ENCODE measurements at places on chromosomes 6 and 20.

DNA sequence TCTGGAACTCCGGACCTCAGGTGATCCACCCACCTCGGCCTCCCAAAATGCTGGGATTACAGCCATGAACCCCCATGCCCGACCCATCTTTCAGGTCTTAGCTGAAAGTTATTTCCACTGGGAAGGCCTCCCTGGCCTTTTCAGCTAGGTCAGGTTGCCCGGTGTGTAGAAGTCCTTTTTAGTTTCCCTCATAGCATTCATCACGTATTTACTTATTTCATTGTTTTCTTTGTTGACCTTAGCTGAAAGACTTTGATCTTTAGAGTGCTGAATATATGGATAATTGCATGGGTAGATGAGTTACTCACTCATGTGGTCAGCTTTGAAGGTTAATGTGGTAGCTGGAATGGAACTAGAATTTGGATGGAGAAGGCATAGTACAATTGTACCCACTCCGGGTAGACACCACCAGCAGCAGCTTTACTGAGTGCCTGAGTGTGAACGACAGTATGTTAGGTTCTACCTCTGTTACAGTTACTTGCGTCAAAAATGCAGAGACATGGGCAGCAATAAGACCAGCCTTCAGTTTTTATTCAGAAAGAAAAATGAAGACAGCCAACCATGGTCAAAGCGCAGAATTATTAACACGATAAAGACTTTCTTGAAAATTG lies 9.1 kb downstream of the KIZ start:
- DNase-seq = no peak

DNA sequence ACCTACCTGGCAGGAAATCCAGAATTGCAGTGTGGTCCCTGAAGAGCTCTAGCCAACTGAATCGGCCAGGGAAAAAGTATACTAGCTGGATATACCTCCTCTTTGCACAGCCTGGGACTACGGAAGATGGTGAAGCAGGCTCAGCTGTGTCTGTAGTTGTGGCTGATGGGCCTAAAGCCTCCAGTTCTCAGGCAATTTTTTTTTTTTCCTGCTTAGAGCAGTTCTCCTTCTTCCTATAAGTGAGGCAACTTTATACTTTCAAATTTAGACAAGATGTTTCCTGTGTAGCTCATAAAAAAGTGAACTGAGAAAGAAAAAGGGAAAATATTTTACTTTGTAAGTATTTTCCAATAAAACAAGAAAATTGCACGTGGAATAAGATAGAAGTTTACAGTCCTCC lies 172.9 kb downstream of the CARMIL1 start:
- no peak for DNase-seq

- DNase-seq = no peak
These were observed 96.0 kb downstream of the DTD1 start for GRCh38 chr20:18683839-18684238.

DNA sequence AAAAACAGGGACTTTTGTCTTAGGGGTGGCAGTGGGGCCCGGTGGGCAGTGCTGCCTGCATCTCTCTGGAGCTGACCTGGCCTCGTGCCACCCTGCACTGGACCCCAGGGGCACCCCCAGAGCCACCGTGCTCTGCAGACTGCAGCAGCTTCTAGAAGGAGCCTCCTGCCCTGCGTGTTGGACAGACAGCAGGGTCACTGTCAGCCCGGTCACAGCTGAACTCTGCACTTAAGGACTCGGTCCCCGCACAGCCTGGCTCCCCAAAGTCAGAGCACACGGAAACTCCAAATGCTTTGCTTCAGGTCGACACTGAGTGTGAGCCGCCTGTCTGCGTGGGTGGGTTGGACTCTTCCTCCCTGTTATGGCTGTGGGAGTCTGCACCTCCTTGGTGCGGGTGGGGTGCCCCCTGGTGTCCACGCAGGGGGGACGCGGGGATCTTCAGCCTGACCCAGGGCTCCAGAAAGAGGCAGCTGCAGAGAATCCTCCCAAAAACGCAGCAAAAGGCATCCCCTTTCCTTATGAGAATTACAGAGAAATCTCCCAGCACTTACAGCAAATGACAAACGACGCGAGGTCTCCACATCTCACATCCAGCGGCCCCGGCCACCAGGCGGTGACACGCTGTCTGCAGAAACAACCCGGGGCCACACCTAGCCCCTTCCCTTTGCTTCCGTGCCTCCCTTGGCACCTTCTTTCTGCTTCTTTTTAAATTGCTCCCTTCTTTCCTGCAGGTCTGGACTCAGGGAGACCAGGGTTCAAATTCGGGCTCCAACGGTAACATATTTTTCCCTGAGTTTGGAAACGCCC lies 36.3 kb upstream of the DACT2 start:
- DNase-seq = no peak

GRCh38 chr6:125432963-125433362 lies 131.2 kb upstream of the HDDC2 start:
- DNase-seq = no peak

DNA sequence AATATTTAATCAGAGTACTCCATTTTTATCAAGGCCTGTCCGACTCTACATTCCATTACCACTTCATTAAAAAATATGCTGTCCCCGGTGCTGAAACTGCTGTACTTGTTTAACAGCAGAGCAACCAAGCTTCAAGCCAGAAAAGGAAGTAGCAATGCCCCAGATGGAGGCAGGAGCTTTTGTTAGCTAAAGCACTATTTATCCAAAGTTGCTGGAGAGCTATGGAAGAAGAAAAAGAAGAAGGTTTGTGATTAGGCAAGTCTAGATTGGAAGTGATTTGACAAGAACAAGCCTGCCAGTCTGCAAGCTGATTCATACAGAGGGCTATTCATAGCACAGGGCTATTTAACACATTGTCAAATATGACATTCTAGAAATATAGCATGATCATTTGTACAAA lies 160.9 kb upstream of the SPTLC3 start:
- no peak for DNase-seq

GRCh38 chr20:1474325-1474724 lies 7.7 kb upstream of the NSFL1C start:
- DNase-seq = no peak

- DNase-seq = no peak
These were observed 8.8 kb downstream of the CDKAL1 start for GRCh38 chr6:20542927-20543602.

DNA sequence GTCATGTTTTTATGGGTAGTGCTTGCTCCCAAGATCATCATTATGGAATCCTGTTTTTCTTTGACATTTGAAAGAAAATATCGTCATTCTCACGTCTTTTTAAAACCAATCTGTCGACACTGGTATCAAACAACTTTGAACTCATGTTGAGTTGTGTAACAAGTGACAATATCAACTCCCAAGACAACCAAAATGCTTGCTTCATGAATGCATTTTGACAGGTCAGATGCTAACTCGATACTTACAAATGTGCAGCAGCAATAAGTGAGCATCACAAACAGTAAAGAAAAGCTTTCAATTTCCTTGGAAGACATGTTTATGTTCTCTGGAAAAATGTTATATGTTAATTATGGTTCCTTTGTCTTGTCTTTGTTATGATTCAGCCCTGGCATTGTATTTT lies 125.9 kb downstream of the EPHA7 start:
- no peak for DNase-seq

DNA sequence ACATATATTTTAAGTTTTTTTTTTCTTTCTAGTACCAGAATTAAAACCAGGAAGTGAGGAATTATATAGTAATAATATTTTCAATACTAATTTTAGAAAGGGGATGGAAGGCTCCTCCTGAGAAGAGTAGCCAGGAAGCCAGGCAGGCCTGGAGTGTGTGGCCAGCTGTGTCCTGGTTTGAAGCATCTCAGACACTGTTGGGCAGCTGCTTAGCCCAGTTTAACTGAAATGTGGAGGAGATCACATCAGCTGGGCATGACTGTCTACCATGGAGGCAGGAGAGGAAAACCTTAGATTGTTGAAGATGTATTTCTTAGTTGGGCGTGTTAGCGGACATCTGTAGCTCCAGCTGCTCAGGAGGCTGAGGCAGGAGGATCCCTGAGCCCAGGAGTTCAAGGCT lies 142.2 kb downstream of the ARID1B start:
- no peak for DNase-seq

GRCh38 chr20:44039741-44040140 lies 125.1 kb downstream of the TOX2 start:
- DNase-seq = no peak

GRCh38 chr6:34601706-34602105 lies 45.6 kb upstream of the SPDEF start:
- no peak for DNase-seq

GRCh38 chr20:38957235-38957876 lies 4.8 kb upstream of the DHX35 start:
- DNase-seq = no peak

DNA sequence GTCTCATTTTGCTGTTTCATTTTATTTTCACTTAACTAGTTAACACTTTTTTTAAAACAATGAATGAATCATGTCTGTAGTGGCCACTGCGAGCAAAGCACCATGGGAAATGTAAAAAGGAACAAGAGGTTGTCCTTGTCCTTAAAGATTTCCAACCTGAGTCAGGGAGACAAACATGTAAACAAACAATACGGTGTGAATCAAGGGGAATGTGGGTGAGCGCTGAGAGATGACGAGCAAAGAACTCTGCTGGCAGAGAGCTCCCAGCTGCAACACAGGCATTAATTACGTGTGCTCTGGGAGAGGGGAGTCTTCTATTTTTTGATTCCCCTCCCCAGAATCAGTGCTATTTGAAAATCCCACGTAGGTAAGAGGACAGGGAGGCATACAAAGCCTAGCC lies 84.3 kb downstream of the ATXN1 start:
- no peak for DNase-seq

DNA sequence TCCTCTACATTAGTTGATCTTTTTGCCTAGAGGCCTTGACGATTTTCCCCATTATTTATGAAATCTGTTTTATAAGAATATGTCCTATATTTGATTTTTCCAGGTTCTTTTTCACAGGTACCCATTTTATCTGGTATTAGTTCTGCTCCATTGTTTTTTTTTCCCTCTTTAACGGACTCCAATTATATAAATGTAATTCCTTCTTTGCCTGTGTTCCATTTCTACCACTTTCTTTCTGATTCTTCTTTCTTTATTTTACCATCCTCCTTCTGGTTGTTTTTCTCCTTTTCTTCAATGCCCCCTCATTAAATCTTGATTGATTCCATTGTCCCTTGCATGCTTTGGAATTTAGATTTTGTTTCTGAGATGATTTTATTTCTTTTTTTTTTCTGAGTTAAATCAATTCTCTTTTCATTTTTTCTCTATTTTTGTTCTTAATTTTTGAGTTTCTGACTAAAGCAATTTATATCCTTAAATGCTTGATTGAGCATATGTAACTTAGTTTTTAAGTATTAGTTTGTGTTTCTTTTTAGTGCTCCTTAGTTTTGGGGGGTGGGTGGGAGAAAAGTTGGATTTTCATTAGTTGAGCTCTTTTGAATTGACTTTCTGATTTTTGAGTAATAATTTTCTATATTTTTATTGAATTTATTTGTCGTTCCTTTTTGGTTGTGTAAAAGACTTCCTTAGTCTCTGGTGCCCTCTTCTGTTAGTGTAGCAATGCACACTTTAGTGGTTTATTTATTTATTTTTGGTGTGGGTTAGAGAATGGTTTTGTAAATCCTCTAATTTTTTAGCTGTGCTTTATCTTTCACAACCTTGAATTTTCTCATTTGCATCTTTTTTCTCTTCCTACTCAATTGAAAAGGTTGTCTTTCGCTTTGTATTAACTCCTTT lies 140.8 kb downstream of the FARS2 start:
- DNase-seq = no peak

DNA sequence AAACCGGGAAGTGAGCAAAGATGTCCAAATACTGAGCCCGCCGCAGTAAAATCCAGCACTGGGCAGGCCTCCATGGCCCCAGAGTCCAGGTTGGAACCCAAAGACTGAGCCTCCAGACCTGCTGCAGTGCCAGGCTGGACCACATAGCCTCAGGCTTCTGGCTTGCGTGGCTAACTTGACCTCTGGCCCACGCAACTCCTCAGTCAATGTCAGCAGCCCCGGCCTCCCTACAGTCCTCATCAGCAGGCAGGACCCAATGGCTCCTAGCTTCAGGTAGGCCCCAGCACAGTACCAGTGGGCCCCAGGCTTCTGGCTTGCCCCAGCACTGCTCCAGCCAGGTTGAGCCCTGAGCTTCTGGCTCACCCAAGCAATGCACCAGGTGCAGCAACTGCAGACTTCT lies 245.1 kb upstream of the AFDN start:
- DNase-seq = no peak

DNA sequence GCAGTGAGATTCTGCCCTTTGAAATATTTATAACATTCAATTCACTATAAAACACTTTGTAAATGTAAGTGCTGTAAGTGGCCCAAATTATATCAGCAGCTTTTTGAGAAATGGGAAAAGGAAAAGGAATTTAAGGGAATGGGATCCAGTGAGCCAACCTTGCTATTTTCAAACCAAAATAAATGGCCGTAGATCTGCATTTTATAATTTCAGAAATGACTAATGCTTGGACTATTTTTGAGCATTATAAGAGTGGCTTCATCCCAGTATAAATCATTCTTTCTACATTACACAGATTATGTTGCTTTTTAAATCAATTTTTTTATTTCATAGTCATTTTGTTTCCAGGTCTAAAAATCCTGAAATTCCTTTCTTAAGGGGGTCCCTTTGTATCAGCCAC lies 49.2 kb downstream of the ANKRD6 start:
- no peak for DNase-seq

DNA sequence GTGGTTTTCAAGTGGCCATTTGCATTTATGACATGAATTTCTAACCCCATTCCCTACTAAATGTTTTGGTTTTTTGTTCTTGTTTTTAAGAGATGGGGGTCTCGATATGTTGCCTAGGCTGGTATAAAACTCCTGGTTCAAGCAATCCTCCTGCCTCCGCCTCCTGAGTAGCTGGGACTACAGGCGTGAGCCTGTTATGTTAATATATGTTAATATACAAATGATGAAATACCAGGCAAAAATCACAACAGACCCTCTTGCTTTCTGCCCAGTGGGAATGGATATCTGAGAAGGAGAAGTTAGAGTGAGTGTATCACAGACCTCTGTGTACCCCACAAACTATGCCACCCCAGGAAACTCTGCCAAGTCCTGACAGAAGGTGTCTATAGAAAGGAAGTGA lies 66.2 kb downstream of the CDC40 start:
- no peak for DNase-seq

- no peak for DNase-seq
These were observed 159.8 kb upstream of the TSHZ2 start for GRCh38 chr20:52812231-52812847.

DNA sequence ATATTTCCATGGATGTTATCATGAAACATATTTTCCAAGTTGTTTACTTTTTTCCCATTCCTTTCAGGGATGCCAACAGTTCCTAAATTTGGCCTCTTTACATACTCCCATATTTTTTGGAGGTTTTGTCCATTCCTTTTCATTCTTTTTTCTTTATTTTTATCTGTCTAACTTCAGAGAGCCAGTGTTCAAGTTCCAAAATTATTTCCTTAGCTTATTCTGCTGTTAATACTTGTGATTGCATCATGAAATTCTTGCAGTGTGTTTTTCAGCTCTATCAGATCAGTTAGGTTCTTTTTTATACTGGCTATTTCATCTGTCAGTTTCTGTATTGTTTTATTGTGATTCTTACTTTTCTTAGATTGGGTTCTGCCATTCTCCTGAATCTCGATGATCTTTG lies 89.9 kb upstream of the TCF21 start:
- no peak for DNase-seq

- no peak for DNase-seq
These were observed 188.6 kb downstream of the DTNBP1 start for GRCh38 chr6:15474196-15474595.

GRCh38 chr6:82283771-82284410 lies 36.3 kb upstream of the IBTK start:
- no peak for DNase-seq

GRCh38 chr20:34115232-34115631 lies 3.2 kb upstream of the EIF2S2 start:
- DNase-seq = no peak
